Stimulated activated naive CD4-positive, alpha-beta T cell treated with Interleukin-2 at 50 U/mL for 16 hours (primary cell): ENCODE measurements at places on chromosomes 5 and 9.

- DNase-seq = no peak
Observed at GRCh38 chr9:81318571-81318970, 370.8 kb downstream of the TLE1 start.

DNA sequence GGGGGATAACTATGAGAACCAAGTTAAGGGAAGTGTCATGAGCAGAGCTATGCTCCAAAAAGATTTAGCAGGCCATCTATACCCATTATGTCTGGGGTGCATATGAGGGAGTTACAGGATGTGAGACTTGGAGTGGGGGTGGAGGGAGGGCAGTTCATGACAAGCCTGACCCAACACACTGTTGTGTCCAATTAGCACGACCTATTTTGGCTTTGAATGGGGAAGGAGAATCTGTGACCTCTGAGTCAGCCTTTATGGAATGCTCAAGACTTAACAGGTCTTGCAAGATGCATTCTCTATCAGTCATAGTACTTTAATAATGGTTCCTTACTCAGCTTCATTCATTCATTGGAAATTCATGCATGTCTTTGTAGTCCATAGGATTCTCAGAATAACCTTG lies 71.7 kb downstream of the GRIA1 start:
- no peak for DNase-seq

DNA sequence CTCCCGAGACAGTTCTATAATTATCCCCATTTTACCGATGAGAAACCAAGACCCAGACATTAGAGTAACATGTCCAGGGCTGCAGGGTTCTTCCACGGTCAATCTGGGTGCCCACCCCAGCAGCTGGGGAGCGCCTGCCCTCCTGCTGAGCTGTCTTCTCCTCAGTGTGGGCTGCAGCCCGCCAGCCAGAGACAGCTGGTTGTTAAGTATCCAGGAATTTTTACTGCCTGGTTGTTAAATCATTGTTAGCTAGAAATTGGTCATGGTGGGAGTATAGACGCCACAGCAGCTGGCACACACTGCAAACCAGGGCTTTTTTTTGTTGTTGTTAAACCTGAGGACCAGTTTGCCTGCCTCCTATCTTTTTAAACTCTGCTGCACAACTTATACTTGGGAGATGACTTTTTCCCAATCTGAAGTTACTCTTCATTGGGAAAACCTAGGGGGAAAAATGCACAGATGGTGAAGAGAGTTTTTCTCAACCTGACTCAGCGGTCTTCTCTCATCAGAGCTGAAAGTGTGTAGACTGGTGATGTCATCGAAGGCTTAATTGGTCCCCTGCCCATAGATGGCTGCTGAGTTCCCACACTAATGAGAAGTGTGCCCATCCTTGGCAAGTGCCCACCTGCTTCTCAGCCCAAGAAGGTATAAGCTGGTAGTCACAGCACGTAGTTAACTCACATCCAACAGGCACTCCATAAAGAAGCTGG lies 208.6 kb downstream of the DRD1 start:
- no peak for DNase-seq

- DNase-seq = no peak
Observed at GRCh38 chr5:52794519-52794918, 6.8 kb downstream of the ITGA1 start.

DNA sequence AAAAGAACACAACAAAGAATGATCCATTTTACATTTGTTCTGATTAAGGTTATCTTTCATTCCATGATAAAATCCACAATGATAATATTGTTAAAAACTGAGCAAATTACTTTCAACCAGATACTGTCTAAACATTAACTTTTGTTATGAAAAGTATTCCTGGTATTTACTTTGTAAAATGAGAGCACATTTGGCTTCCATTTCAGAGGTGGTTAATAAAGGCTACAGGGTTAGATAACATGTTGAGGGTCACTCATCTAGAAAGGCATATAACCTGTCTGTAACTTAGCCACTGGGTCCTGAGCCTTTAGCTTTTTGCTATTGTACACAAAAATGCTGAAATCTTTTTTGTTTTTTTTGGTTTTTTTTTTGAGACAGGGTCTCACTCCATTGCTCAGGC lies 99.3 kb downstream of the ANXA2R start:
- DNase-seq = no peak
